ENCODE measurements at places on chromosomes 1 and 21.

GRCh38 chr1:59215766-59216291 lies 81.1 kb upstream of the FGGY start:
- no peak for DNase-seq

- peak; percentile 47 for DNase-seq
Measured at GRCh38 chr1:178310685-178311105, 186.1 kb downstream of the CLEC20A start.

- no peak for DNase-seq
Measured at GRCh38 chr1:24443241-24443656, 27.6 kb downstream of the NIPAL3 start.

GRCh38 chr1:151596166-151596953 lies 15.5 kb upstream of the SNX27 start:
- peak; percentile 78 for DNase-seq

DNA sequence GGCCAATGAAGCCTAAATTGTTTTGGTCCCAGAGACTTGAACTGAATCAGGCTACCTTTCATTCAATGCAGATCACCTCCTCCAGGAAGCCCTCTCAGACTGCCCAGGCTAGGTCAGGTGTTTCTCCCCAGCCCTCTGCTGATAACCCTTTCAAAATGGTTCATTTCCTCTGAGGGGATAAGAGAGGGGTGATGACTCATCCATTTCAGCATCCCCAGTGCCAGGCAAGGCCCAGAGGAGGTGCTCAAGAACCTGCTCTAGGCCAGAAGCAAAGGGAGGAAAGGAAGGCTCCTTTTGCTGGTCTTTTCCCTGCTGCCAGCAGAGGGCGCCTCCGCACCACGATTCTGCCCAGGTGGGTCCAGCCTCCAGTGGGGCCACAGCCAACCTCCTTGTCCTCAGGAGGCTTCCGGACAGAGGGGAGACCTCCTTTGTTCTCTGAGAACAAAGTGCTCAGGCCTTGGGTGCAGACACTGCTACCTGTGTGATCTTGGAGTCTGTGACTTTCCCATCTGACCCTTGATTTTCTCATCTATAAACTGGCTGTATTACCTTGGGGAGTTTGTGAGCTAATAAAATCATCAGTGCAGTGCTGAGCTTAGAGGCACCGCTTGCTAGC lies 45.3 kb upstream of the ARHGEF10L start:
- peak; percentile 52 for DNase-seq

- DNase-seq: peak; percentile 77
Measured at GRCh38 chr21:34881421-34881820, 167.7 kb downstream of the RUNX1 start.
